Dermis microvascular lymphatic vessel endothelial cell (primary cell): ENCODE measurements at places on chromosomes 16 and 17. TPM values are rescaled to one million over a fixed set of nuclear protein-coding genes. Genes with fewer than 3 reads are reported as not detected.

The CNTROB gene
- total RNA-seq = 10.6 and 13.2 TPM in 2 replicates

The WNK4 gene
- 2.1 and 2.4 TPM in 2 replicates for total RNA-seq

The FBXL16 gene
- total RNA-seq = under 0.01 TPM in 2 replicates

- DNase-seq = peak; percentile 65
These were observed 235.8 kb downstream of the MAP2K4 start for GRCh38 chr17:12256380-12256995.

DNA sequence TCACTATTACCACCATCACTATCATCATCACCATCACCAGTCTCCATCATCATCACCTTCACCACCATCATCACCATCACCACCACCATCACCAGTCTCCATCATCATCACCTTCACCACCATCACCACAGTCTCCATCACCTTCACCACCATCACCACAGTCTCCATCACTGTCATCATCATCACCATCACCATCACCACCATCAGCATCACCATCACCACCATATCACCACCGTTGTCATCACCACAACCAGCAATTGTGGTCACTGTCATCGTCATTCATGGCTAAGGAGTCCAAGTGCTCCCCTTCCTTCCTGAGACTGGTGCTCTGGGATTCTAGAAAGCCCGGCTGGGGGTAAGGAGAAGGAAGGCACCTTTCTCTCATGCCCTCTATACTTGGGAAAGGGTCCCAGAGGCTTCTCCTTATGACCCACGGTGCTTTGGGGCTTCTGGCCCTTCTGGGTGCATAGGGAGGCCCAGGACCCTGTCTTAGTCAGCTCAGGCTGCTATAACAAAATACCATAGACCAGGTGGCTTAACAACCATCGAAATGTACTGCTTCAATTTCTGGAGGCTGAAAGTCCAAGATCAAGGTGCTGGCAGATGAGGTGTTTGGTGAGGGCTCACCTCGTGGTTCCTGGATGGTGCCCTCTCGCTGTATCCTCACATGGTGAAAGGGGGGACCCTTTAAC, 93.4 kb upstream of the GSE1 start:
- no peak for DNase-seq
